ENCODE measurements at places on chromosomes 4 and X.

DNA sequence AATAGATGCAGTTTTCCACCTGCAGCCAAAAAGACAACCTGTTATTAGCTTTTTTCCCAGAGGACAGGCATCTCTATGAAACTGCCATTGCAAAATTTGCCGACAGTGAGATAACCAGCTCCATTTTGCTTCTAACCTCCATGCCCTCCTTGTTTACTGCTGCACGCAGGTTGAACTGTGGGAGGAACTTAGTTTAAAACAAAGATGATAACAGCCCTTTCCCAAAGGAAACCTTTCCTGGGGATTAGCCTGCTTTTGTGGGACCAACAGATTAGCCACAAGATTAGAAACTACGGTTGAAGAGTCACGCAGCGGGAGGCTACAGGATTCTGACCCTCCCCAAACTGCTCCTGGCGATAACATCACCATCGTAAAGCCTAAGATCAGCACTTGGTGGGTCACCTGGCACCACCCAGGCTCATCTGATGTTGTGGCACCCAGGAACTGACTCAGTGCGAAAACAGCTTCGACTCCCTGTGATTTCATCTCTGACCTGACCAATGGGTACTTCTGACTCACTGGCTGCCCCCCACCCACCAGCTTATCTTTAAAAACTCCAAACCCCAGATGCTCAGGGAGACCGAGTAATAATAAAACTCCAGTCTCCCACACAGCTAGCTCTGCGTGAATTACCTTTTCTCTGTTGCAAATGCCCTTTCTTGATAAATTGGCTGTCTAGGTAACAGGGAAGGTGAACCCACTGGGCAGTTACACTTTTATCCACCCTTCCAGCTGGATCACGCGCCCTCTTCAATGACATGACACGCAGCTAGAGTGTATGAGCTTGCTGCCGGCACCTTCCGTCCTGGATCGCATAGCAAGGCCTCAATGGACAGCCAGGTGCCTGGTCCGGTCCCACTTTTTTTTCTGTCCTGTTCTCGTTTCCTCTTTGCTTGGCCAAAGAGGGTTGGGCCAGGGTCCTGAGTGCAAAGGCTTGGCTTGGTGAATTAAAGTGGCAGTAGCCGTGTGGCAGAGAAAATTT is 27.2 kb downstream of the NOP14 start:
- no peak for DNase-seq

GRCh38 chrX:115350711-115351381 is 61.3 kb downstream of the LUZP4 start:
- no peak for DNase-seq

DNA sequence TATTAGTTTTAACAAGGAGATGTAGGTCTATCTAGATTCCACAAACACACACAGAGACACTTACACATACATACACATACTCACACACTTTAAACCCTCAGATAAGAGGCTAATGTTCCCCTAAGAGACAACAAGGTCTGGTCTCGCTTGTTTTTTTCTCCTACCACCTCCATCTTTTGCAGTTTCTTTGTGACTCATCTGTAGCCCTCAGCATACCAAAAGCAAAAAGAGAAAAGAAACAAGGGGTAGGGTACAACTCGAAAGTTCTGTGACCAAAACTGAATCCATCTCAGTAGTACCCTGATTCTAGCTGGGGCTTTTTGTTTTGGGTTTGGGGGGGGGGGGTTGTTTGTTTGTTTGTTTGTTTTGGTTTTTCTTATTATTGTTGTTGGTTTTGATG is 12.2 kb upstream of the EXOSC9 start:
- DNase-seq, result no peak

DNA sequence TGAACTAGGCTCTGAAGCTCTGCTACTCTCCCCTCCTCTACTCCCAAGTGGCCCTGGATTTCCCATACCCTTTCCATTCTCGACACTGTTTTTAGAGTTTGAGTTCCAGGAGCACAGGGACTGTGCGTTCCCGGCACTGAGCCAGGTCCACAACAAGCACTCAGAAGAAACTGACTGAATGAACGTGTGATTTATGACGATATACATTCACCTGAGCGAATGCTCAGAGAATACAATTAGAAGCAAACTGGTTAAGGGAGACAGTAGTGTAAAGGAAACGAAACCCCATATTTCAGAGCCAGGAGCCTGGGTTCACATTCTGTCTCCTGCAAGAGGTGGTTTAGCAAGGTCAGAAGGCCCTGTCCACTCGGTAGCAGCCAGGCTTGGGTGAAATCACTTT is 1.4 kb upstream of the KIAA0232 start:
- no peak for DNase-seq
